ENCODE measurements at places on chromosomes 7 and 10.
A peak's percentile ranks its signal among the peaks of the same experiment; 100 is the strongest.

GRCh38 chr7:157656195-157656769, 319.5 kb downstream of the DNAJB6 start:
- DNase-seq: no peak

DNA sequence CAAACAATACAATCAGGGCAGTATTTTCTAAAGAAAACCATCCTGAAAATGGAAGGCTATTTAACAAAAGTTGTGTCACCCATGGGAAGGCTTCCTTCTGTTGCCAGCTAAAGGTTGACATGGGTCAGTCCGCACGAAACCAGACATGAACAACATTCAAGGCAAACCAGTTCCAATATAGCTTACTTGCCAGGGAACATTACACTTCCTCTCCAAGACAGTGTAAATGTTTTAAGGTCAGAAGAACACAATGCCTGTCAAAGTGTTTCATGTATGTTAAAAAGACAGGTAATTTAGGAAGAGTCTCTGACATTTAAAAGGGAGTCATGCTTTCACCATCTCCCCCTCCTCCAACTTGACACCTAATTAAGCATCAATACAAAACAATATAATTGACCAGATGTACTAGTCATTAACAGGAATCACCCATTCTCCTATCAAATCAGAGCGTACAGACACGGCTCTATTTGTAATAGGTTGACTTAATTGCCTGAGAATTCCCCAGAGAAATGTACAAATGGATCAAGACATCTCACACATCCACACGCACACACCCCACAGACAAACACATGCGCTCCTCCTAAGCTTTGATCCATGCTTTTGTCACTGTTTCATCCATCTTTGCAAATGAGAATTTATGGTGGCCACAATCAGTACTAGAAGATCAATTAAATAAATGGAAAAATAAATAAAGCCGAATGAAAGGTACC, 69.5 kb downstream of the CACNA2D1 start:
- DNase-seq: no peak

- DNase-seq: no peak
Measured at GRCh38 chr7:41416208-41416595, 286.7 kb downstream of the INHBA start.

DNA sequence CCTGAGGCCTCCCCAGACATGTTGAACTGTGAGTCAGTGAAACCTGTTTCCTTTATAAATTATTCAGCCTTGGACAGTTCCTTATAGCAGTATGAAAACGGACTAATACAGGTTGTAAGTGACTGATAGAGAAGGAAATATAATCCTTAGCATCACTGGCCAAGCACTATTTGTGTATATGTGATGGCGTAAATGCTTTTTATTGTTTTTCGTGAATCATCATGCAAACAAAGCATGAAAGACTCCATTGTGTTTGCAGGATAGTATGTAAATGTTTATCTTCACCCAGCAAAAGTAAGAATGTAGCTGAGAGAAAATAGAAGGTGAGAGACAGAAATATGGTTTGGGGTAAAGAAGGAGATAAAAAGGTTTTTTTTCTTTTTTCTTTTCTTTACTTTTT, 92.5 kb upstream of the LRGUK start:
- DNase-seq: no peak

DNA sequence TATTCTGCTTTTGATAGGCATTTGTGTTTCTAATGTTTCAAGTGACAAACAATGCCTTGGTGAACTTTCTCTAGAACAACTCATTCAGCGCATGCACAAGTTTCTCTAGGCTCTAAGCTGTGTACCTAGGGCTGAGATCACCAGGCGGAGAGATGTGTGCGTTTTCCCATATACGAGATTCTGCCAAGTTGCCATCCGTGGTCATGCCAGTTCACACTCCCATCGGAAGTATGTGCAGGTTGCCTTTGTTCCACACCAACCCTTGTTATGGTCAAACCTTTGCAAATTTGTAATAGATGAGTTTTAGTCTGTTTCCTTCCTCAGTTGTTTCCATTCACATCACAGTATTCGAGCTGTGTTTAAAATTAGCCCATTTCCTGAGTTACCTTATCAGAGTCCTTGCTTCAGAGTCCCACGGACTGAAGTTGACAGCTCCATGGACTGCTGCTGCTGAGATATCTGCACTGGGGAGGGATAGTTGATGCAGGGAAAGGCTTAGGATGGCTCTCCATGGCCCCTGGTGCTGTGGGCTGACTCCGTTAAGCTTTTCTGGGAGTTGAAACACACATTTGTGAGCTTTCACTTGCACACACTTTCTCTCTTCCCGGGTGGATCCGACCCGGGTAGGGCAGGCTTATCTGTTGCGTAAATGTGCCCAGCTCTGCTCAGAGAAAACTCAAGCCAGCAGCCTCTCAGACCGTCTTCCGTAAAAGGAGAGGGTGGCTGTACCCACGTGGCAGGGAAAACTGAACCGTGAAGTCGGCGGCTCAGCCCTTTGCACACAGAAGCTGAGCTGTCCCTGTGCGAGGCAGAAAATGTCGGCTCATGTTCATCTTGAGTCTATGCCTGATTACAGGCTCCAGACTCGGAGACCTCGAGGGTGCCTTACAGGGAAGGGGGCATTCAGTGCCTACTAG, 49.4 kb downstream of the HK1 start:
- DNase-seq: no peak

DNA sequence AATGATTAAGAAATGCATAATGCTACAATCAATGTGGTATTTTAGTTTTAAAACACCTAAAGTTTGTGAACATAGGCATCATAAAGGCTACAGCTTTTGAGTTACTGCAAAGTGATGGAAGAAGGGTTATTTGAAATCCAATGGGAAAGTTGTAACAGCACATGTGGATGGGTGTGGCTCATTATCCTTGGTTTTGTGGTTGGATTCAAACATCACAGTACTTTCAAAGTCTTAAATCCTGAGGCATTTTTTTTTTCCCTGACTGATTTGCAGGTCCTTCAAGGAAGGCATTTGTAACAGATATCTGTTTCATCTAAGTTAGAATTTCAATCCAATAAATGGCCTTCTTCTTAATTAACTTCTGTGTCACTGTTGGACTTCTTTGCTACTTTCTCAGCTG, 9.8 kb upstream of the SHTN1 start:
- DNase-seq: no peak

DNA sequence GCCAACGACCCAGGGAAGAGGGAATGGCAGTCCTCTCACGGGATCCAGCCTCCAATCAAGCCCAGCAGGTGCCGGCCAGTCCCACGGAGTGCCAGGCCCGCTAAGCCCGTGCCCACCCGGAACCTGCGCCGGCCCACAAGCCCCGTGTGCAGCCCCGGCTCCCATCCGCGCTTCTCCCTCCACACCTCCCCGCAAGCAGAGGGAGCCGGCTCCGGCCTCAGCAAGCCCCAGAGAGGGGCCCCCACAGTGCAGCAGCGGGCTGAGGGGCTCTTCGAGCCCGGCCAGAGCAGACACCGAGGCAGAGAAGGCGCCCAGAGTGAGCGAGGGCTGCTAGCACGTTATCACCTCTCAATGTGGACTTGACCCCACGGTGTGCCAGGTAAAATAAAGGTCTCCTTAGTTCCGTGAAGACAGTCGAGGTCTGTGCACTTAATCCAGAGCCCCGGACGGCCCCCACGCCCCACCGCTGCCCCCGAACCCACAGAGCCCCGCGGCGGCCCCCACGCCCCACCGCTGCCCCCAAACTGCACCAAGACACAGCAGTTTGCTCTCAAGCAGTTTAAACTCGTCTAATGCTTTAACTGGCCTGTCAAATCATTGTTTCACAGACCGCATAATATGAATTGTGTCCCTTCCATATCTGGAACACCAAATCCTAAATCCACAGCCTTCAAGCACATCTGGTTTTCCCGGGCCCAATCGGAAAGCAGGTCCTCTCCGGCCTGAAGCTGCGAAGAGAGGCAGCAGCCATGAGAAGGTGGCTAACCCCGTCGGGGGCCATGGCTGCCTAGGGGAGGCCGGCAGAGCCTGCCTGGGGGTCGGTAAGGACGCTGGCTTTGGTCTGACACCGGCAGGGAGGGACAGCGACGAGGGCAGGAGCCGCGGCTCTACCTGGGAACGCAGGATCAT, 307.8 kb downstream of the PTPRN2 start:
- no peak for DNase-seq

- DNase-seq: no peak
Measured at GRCh38 chr10:13453896-13454295, 74.9 kb downstream of the BEND7 start.

GRCh38 chr10:57897611-57898010, 370.1 kb downstream of the IPMK start:
- no peak for DNase-seq

DNA sequence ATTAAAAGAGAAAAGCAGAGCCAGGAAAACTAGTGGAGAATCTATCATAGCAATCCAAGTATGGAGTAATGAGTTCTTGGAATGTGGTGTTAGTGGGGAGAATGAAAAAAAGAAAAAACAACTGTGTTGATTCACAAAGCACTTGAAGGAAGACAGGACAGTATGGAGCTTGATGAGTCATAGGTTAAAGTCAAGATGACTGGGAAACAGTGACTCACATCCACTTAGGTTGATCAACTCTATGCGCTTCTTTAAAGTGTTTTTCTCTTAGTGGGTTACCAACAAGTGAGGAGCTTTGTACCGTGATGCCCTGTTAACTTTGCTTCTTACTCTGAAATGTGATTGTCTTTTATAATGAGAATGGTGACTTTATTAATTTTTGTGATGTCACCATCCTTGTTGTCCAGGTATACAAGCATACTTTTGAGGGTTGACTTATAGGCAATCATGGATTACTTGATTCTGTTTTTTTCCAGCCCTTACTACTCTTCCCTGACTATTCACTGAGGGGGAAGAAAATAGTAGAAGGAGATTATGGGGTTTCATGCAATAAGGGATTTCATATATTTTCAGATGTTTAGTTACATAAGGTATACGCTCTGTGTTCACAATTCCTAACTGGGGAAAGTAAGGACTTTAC, 32.1 kb upstream of the MDFIC start:
- peak; percentile 92 for DNase-seq

GRCh38 chr10:11331726-11332125, 279.7 kb downstream of the USP6NL start:
- no peak for DNase-seq

DNA sequence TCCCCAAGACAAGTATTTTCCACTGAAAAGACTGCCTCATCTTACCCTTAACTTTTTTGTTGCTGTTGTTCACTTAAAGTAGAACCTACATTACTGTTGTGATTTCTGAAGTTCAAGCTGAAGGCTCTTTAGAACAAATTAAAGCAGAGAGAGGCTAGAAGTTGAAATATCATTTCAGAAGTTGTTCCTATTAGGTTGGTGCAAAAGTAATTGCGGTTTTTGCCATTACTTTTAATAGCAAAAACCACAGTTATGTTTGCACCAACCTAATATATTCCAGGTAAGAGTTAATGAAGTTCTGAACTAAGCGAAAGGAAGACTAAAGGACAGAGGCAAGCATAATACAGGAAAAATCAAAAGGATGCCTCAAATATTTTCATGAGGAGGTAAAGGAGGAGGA, 153.7 kb downstream of the CACNA2D1 start:
- no peak for DNase-seq

DNA sequence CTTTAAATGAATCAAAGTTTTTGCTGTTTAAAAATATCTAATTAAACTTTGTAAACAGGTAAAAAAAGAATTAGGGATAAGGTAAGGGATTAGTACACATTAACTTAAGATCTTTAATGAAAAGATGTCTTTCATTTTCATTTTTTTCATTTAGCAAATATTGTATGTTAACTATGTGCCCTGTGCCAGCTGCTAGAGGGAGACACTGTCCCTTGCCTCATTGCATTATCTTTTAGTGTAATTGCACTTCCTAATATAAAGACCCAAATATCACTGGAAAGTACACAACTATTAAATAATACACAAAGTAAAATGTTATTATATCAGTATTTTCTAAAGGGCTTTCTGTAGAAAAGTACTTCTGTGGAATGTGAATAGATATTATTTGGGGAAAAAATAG, 102.7 kb downstream of the GPR37 start:
- DNase-seq: no peak

All from BJ (cell line).